ENCODE measurements at places on chromosomes 6 and 20.

DNA sequence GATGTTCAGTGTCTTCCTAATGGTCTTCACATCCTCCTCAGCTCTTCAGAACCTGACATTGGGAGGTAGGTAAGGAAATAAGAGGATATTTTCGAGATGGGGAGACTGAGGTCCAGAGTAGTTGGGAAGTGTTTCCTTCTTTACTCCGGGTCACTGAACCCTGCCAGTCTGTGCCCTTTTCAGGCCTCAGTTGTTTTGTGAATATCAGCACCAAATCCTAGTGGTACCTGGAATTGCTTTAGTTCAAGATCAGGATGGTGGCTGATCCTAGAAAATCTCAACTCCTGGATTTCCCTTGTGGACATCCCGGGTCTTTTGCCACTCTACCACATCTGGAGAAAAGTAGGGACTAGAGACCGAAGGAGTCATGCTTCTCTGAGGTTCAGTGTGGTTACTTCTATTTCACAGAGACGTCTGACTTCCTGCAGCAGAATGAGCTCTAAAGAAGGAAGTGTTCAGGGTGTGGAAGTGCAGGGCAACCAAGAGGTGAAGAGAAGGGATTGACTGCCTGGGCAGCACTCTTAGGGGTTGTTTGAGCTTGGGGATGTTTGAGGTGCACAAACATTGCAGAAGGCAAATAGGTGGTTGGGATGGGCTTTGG lies 995 bp downstream of the STK4 start:
- H3K27me3 ChIP-seq, result no peaks in the 10 kb centered on the region
- H3K4me1 ChIP-seq, result no peaks in the 10 kb centered on the region
- DNase-seq, result no peak
- no peaks in the 10 kb centered on the region for H3K36me3 ChIP-seq
- H3K27ac ChIP-seq, result peak overlapping the region; percentile 83
- H3K4me3 ChIP-seq, result peak overlapping the region; percentile 71

GRCh38 chr6:69918813-69919475 lies 52.6 kb downstream of the COL19A1 start:
- no peak overlapping the region for H3K4me3 ChIP-seq
- no peaks in the 10 kb centered on the region for H3K36me3 ChIP-seq
- no peak overlapping the region for H3K27ac ChIP-seq
- H3K4me1 ChIP-seq, result no peaks in the 10 kb centered on the region
- DNase-seq, result no peak

- no peak overlapping the region for H3K4me3 ChIP-seq
- H3K4me1 ChIP-seq, result peaks cover 10% of the 10 kb centered on the region
- H3K27ac ChIP-seq, result no peak overlapping the region
- no peaks in the 10 kb centered on the region for H3K36me3 ChIP-seq
- DNase-seq, result no peak
Observed at GRCh38 chr6:15507746-15508145, 155.1 kb downstream of the DTNBP1 start.

GRCh38 chr20:5264807-5265661 lies 51.7 kb downstream of the PROKR2 start:
- H3K4me3 ChIP-seq, result no peak overlapping the region
- H3K27me3 ChIP-seq, result no peaks in the 10 kb centered on the region
- H3K27ac ChIP-seq, result no peak overlapping the region
- H3K4me1 ChIP-seq, result no peaks in the 10 kb centered on the region

GRCh38 chr6:159044899-159045727 lies at the start of gene TAGAP:
Gene TAGAP (minus strand): TSS chr6:159044991. CDS start chr6:159044146, 845 bp downstream.
- H3K27me3 ChIP-seq, result no peaks in the 10 kb centered on the region
- peak within 1 kb of the TSS; percentile 46 for H3K27ac ChIP-seq
- DNase-seq, result peak; percentile 82
- H3K4me1 ChIP-seq, result no peaks in the 10 kb centered on the region
- no peaks in the 10 kb centered on the region for H3K36me3 ChIP-seq

Data from uterus (tissue), 4 donors.